ENCODE measurements at places on chromosomes 6 and 20. TPM values are rescaled to one million over a fixed set of nuclear protein-coding genes. Genes with fewer than 3 reads are reported as not detected.

The IYD gene
- total RNA-seq, result not detected

The NOTCH4 gene
- total RNA-seq, result 4.0 TPM

The INSM1 gene
- total RNA-seq, result not detected

The DUSP22 gene
- total RNA-seq, result 153 TPM

The ANKRD66 gene
- not detected for total RNA-seq

- no peak for DNase-seq
Measured at GRCh38 chr6:108928650-108929049, 80.4 kb downstream of the ARMC2 start.

DNA sequence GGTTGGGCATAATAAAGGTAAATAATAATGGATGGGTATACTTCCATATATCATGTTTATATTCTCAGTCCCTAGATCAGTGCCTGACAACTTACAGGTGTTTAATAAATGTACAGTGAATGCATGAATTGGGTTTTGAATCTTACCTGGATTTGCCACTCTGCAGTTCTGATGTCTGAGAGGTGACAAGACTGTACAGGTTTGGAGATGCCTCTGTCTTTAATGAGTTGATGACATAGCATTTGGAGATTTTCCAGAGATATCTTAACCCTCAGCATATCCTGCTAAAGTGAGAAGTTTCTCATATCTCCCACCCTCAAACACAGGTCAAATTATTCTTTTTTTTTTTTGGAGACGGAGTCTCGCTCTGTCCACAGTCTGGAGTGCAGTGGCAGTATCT lies 2.2 kb downstream of the ANKS1A start:
- DNase-seq, result no peak

GRCh38 chr20:4230651-4231050 lies 215.3 kb upstream of the RNF24 start:
- DNase-seq, result no peak

GRCh38 chr6:80338201-80338836 lies 231.8 kb downstream of the BCKDHB start:
- peak; percentile 58 for DNase-seq

- DNase-seq, result no peak
Measured at GRCh38 chr6:161544801-161545480, 271.1 kb upstream of the AGPAT4 start.

DNA sequence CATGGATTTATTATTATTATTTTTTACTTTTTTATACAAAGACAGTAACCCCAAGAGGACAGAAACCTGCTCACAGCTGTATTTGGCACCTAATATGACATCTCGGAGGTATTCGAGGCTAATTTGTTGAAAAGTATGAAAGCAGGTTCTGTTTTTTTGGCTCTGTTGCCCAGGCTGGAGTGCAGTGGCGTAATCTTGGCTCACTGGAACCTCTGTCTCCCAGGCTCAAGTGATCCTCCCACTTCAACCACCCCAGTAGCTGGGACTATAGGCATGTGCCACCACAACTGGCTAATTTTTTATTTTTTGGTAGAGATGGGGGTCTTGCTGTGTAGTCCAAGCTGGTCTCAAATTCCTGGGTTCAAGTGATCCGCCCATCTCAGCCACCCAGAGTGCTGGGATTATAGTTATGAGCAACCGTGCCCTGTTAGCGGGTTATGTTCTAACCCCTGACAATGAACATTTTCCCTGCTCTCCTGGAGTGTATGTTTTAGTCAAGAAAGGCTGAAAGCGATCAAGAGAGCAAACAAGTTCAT lies 53.7 kb upstream of the ZNF217 start:
- DNase-seq, result no peak
